ENCODE measurements at places on chromosomes 13 and 19. TPM values are rescaled to one million over a fixed set of nuclear protein-coding genes. Genes with fewer than 3 reads are reported as not detected.

The PEG3 gene
- total RNA-seq: not detected

The FGF14 gene
- total RNA-seq: not detected

The CHAF1A gene
- total RNA-seq: 15.3 TPM

The TEKTIP1 gene
- 5.4 TPM for total RNA-seq

The APLP1 gene
- 134 TPM for total RNA-seq

The SUCLA2 gene
- 74.1 TPM for total RNA-seq

The CFAP97D2 gene
- total RNA-seq: not detected

The B3GNT8 gene
- 6.8 TPM for total RNA-seq

The NANOS3 gene
- total RNA-seq: 2.0 TPM

The C13orf46 gene
- total RNA-seq: not detected

The MYO1F gene
- 0.18 TPM for total RNA-seq

The TMEM255B gene
- not detected for total RNA-seq

The WDR87 gene
- not detected for total RNA-seq

The RFC3 gene
- total RNA-seq: 13.9 TPM

The DLEU7 gene
- total RNA-seq: not detected

The KLK11 gene
- not detected for total RNA-seq

The LYL1 gene
- total RNA-seq: 5.6 TPM

The OLFM2 gene
- total RNA-seq: 55.1 TPM
